Spinal cord (tissue), 10 donors: ENCODE measurements at places on chromosomes 1 and 21.

DNA sequence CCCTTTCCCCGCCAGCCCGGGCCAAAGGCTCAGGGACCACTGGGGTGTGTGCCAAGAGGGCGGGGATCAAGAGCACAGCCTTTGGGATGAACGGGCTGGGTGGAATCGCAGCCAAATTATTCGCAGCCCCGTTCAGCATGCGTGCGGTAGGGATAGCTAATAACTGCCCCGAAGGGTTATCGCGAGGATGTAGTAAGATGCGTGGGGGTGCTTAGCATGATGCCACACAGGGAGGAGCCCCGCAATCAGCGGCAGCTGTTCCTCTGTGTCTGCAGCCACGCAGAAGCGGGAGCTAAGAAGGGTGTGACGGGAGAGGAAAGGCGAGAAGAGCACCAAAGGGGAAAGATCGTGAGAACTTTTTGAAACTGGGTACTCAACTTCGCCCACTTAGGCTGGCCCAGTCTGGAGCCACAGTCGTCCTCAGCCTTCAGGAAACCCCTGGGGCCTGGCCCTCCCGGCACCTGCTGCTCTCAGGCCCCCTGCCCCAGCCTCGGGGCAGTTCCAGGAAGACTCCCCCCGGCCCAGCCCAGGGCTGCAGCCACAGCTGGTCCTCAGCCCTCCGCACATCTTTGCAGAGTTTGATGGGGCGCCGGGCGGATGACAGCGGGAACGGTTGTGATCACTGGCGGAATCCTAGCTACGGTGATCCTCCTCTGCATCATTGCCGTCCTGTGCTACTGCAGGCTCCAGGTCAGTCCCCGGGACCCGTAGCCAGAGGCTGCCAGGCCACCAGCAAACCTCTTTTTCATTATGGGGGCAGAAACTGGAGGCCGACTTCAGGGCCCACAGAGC is 64.9 kb downstream of the TOR1AIP2 start:
- no peak for DNase-seq
- peaks cover 5% of the 10 kb centered on the region for H3K36me3 ChIP-seq
- H3K27ac ChIP-seq, result no peak overlapping the region
- H3K4me3 ChIP-seq, result no peak overlapping the region
- peaks cover 4% of the 10 kb centered on the region for H3K27me3 ChIP-seq
- peaks cover 51% of the 10 kb centered on the region for H3K4me1 ChIP-seq

- no peak overlapping the region for H3K4me3 ChIP-seq
- H3K36me3 ChIP-seq, result no peaks in the 10 kb centered on the region
- H3K4me1 ChIP-seq, result no peaks in the 10 kb centered on the region
- no peak for DNase-seq
- no peaks in the 10 kb centered on the region for H3K27me3 ChIP-seq
- no peak overlapping the region for H3K27ac ChIP-seq
These were observed 2.1 kb upstream of the MACO1 start for GRCh38 chr1:25428475-25429166.

DNA sequence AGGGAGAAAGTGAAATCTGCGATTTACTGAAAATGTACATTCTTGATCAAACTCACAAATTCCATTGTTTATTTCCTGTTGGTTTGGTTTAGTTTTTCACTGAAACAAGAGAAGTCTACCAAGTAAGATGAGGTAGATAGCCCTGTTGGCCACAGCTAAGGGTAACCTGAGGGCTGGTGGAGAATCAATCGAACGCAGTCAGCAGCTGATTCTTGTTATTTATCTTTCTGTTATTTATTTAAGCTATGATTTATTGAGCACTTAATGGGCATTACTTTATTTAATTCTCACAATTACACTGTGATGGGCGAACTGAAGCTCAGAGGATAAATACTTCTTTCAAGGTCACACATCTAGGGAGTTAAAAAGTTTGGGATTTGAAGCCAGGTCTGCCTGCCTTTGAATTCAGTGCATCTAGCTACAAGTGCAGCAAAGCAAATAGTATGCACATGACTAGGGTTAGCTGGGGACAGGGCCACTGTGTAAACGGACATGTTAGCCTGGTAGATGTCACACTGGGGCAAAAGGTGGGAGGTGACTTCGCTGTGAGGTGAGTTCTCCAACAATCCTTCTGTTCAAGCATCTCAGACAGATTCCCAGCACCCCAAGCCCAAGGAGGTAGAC is 106.5 kb upstream of the GADD45A start:
- no peak for DNase-seq

- peaks cover 2% of the 10 kb centered on the region for H3K27me3 ChIP-seq
- no peak overlapping the region for H3K27ac ChIP-seq
- H3K36me3 ChIP-seq, result no peaks in the 10 kb centered on the region
- no peak overlapping the region for H3K4me3 ChIP-seq
These were observed 8.6 kb downstream of the FMOD start for GRCh38 chr1:203342192-203342940.

DNA sequence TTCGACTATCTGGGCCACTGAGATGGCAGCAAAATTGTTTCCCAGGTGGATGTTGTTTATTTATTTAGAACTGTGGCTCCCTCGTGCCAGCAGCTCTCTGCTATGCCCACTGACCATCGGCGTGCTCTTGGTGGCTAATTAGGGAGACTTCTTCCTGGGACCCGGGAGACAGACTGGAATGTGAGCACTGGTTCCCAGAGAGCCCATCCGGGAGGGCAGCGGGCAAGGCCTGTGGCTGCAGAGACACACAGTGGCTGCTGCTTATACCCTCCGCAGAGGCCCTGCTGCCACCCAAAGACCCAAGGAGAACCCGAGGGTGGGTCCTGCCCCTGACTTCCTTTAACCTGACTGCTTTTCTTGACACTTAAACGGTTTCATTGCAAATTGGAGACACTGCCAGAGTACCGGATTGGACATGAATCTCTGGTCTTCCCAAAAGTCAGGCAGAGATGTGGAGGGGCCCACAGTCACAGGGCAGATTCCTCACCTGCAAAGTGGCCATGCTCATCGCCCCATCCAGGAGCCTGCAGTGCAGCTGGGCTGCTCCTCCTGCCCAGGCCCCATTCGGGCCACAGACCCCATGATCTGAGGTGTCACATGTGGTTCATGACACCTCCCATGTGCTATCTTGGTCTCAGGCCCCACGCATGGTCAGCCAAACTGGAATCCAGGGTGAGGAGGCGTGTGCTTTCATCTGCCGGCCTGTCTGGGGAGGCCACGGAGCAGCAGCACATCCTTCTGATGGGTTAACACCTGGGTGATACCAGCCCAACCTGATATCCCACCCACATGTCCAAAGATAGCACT is 5.7 kb upstream of the MATN1 start:
- no peak overlapping the region for H3K27ac ChIP-seq
- peaks cover 64% of the 10 kb centered on the region for H3K4me1 ChIP-seq
- no peaks in the 10 kb centered on the region for H3K27me3 ChIP-seq
- no peak overlapping the region for H3K4me3 ChIP-seq
- DNase-seq, result no peak

GRCh38 chr1:94883691-94884090 is 43.2 kb downstream of the CNN3 start:
- peaks cover 26% of the 10 kb centered on the region for H3K4me1 ChIP-seq
- H3K36me3 ChIP-seq, result no peaks in the 10 kb centered on the region
- peak overlapping the region; percentile 7 for H3K4me3 ChIP-seq

GRCh38 chr1:47709019-47709871 is 271.4 kb downstream of the FOXD2 start:
- no peak for DNase-seq
- peaks cover 40% of the 10 kb centered on the region for H3K4me1 ChIP-seq
- peak overlapping the region; percentile 47 for H3K27ac ChIP-seq
- peak overlapping the region; percentile 31 for H3K4me3 ChIP-seq
- H3K36me3 ChIP-seq, result no peaks in the 10 kb centered on the region

GRCh38 chr1:39262802-39263201 is 58.3 kb downstream of the MACF1 start:
- peaks cover 11% of the 10 kb centered on the region for H3K36me3 ChIP-seq
- no peak overlapping the region for H3K4me3 ChIP-seq
- no peak overlapping the region for H3K27ac ChIP-seq
- DNase-seq, result no peak
- peaks cover 11% of the 10 kb centered on the region for H3K4me1 ChIP-seq
- H3K27me3 ChIP-seq, result no peaks in the 10 kb centered on the region

DNA sequence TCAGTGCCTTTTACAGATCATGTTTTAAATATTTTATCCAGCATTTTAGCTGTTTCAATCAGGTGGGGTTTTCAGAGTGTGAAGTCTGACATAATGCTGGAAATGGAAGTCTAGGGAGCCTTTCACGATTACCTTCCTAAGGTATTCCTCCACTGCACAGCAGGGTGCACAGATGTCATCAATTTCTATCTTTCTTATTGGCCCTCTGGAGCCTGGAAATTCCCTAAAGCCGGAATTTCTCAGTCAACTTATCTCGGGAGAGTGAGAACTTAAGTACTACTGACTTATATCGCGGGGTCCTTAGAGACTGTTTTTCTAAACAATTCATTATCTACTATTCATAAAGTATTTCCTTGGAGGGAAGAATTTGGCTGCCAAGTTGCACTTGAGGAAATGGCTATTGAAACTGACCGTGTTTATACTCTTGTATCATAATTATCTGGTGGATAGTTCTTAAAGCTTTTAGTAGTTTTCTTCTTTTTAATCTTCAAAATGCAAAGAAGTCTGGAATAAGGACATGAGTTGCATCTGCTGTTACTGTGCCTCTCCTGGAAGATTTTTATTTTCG is 311.8 kb upstream of the B3GALT2 start:
- no peak overlapping the region for H3K4me3 ChIP-seq
- H3K36me3 ChIP-seq, result no peaks in the 10 kb centered on the region
- H3K27ac ChIP-seq, result no peak overlapping the region
- DNase-seq, result no peak

- peaks cover 18% of the 10 kb centered on the region for H3K4me1 ChIP-seq
- peaks cover 14% of the 10 kb centered on the region for H3K36me3 ChIP-seq
- no peaks in the 10 kb centered on the region for H3K27me3 ChIP-seq
These were observed 40.9 kb downstream of the MORN1 start for GRCh38 chr1:2350501-2350900.

DNA sequence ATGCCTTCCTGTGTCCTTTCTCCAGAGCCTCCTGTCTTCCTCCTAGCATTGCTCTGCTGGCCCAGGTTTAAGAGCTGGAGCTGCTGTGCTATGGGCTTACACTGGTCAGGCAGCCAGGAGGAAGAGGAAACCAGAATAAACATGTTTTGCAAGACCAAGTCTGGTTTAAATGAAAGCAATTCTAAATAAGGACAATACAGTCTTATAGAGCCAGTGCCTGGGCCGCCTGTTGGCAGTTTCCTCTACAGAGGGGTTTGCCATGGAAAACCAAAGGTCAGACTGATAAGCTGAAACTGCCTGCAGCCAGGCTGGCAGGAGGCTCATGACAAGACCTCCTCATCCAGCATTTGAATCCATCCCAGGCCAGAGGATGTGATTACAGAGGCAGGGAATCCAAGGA is 92.9 kb upstream of the FGGY start:
- no peaks in the 10 kb centered on the region for H3K36me3 ChIP-seq
- H3K4me3 ChIP-seq, result no peak overlapping the region
- no peaks in the 10 kb centered on the region for H3K27me3 ChIP-seq
- no peaks in the 10 kb centered on the region for H3K4me1 ChIP-seq
- H3K27ac ChIP-seq, result no peak overlapping the region
- no peak for DNase-seq

DNA sequence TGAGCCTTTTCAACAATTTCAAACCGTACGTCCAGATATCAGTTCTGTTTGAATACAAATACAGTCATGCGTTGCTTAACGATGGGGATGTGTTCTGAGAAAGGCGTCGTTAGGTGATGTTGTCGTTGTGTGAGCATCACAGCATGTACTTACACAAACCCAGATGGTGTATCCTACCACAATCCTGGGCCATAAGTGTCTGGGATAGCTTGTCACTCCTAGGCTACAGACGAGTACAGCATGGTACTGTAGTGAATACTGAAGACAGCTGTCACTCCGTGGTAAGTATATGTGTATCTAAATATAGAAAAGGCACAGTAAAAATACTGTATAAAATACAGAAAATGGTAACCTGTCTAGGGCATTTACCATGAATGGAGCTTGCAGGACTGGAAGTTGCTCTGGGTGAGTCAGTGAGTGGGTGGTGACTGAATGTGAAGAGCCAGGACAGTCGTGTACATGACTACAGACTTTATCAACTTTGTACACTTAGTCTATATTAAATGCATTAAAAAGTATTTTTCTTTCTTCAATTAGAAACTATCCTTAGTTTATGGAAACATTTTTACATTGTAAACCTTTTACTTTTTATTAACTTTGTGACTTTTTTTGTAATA is 10.5 kb upstream of the OR2W3 start:
- H3K27ac ChIP-seq, result no peak overlapping the region
- no peaks in the 10 kb centered on the region for H3K4me1 ChIP-seq
- no peaks in the 10 kb centered on the region for H3K36me3 ChIP-seq

DNA sequence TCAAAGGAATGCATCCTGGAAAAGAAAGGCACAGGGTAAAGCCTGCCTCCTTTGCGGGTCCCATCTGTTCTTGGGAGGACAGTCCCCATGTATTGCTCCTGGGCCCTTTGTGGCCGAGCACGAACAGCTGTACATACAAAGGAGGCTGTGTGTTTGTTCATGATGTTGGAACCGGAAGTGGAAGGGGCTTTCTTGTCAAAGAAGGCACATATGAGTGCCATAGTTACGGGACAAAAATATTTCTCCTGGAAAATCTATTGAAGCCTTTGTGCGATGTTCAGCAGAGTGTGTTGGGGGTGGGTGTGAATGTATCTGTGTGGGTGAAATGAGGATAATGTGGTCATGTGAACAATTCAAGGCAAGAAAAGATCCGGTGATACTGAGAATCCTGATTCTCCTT is 297.6 kb downstream of the DISC1 start:
- no peak for DNase-seq
- no peak overlapping the region for H3K4me3 ChIP-seq
- peaks cover 28% of the 10 kb centered on the region for H3K4me1 ChIP-seq
- no peaks in the 10 kb centered on the region for H3K36me3 ChIP-seq

DNA sequence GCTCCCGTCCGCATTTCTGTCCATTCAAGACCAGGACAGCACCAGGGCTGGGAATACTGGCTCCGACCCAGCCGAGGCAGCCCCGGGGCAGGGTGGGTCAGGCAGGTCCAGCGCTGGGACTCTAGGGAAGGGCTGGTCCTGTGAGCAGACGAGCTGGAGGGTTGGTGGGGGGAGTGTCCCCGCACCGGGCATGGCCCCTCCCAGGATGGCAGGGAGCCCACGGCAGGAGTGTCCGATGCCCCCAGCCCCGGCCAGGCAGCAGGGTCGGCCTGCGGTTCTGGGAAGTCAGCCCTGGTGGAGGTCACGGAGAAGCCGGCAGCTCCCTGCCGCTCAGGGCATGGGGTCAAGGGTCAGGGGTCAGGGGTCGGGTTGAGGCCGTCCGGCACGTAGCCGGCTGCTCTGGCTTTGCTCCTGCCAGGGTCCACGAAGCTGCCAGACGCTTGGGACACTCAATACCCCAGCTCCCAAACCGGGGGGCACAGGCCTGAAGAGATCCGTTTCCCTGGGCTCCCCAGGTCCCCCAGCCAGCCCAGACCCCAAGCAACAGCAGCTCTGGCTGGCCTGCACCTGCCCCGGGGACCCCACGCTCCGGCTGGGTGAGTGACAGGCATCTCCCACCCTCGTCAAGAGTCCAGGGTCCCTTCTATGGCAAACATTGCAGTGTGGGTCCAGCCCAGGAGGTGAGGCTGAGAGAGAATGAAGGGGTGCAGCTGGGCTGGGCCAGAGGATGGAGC is 6.7 kb downstream of the C1QTNF12 start:
- peaks cover 31% of the 10 kb centered on the region for H3K27me3 ChIP-seq
- no peak overlapping the region for H3K27ac ChIP-seq
- H3K4me3 ChIP-seq, result no peak overlapping the region
- no peak for DNase-seq

GRCh38 chr1:193070942-193071341 is 11.5 kb downstream of the RO60 start:
- no peaks in the 10 kb centered on the region for H3K27me3 ChIP-seq
- H3K4me1 ChIP-seq, result no peaks in the 10 kb centered on the region
- no peak overlapping the region for H3K4me3 ChIP-seq
- DNase-seq, result no peak
